ENCODE measurements at places on chromosomes 5 and 9.

GRCh38 chr5:37871023-37871815 lies 31.4 kb upstream of the GDNF start:
- DNase-seq: no peak

- DNase-seq: no peak
Observed at GRCh38 chr5:78753093-78753531, 104.5 kb upstream of the LHFPL2 start.

DNA sequence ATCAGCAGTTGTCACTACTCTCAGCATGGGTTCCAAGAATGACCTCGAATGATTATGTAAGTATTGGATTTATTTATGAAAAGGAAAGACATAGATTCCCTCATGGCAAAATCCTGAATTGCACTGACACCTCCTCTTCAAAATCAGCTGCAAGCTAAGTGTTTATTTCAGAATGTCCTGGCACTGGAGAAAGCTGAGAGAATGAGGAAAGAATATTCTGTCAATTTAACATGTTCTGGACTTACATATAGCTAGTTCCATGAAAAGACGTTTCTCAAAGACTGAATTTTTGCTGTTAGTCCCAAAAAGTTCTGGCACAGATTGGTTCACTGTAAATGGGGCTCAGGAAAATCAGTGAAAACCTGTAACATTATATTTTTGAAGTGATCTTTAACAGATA lies 120.3 kb downstream of the NREP start:
- DNase-seq: no peak

DNA sequence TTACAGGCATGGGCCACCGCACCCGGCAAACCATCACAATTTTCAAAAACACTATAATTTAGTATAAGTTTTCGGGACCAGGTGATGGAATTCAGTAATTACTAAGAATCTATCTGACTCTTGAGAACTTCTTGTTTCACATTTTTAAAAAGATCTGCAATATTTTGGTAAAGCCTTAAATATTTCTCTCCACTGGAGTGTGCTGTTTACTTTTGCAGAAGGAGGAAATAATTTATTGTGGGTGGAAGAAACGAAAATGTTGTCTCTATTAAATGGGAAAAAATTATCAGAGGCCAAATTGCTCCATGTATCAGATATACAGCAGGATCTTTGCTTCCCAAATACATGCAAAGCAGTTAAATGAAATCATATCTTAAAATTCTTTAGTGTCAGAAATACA lies 566.8 kb upstream of the CYLC2 start:
- no peak for DNase-seq

GRCh38 chr5:161190778-161191177 lies 338.8 kb upstream of the ATP10B start:
- no peak for DNase-seq

DNA sequence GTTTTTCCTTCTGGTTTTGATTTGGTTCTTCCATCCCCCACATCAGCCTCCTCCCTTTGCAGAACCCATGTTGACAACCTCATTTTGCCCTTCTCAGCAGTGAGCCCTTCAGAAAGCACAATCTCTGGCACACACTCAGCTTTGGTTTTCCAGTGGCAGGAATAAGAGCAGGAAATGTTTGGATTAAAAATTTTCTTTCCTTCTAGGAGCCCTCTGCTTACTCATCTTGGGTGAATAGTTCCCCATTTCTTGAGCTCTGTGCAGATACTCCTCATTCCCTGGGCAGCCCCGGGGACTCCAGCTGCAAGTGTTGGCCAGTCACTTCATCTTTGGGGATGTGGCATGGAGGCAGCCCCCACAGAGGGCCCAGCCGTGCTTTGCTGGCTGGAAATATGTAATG lies 170.5 kb downstream of the NR3C1 start:
- no peak for DNase-seq

DNA sequence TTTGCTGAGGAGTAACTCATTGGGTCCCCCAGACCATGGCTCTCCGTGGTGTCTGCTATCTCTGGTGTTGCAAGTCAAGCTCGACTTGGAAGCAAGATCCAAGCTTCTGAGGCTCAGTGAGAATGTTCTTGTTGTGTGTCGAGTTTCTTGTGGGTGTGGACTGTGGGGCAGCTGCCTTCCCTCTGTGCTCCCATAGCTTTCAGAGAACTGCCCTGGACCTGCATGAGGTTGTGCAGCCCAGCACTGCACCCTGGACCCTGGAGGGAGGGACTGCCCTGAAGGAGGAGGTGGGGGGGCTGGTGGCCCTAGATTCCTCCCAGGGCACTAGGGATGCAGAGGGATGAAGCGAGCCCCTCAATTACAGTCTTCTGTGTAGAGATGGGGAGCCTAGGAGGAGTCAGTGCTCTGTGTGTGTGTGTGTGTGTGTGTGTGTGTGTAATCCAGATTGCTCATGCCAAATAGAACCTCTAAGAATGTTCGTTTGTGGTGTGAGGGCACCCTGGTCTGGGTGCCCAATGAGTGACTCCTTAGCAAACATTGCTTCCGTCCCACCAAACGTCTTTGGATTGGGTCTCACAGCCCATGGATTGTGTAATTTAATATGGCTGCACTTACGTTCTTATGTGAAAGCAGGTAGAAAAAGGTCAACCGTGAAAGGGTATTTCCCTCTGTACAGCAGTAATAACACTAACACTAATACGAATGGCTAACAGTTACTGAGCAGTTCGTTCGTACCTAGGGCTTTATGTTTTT lies 143.3 kb upstream of the LMX1B start:
- DNase-seq: no peak

- no peak for DNase-seq
Observed at GRCh38 chr5:464843-465590, 22.0 kb downstream of the EXOC3 start.

- no peak for DNase-seq
Observed at GRCh38 chr9:6109986-6110385, 94.6 kb upstream of the RANBP6 start.

- DNase-seq: no peak
Observed at GRCh38 chr5:5293029-5293428, 129.4 kb upstream of the ICE1 start.

DNA sequence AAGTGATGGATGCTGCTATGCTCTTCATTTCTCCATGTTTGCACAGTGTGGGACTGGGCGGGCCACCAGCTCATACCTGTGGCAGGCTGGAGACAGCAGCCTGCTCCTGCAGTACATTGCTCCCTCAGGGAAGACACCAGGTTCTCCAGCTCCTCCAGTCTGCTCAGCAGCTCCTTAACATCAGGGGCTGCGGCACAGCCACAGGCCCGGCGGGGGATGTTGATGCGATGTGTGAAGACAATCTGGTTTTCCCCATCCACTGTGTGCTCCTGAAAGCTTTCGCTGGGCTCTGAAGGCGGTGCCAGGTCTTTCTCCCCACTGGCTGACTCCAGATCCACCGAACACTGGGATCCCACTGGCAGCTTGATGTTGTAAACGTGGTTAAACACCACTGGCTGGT lies 27.5 kb downstream of the TNC start:
- no peak for DNase-seq

DNA sequence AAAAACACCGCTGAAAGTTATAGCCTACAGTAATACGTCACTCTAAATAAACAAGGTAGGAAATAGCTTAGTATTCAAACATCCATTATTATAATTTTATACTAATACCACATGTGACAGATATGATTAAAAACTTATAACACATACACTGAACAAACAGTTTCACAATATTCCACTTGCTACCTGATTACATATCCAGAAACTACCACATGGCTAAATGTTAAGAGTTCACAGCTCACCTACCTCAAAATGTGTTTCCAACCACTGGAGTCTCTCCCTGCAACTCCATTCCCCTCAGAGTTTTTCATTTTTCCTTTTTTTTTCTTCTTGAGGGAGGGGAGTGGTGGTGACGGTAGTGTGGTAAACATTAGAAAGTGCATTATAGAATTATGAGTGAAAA lies 12.1 kb downstream of the RICTOR start:
- no peak for DNase-seq

Measured in stimulated activated CD8-positive, alpha-beta memory T cell treated with anti-CD3 and anti-CD28 coated beads, Interleukin-2, amount 100 ng/mL, for 1 hour (primary cell).